ENCODE measurements at places on chromosomes 11 and 22.

GRCh38 chr11:71433648-71434450 is 14.3 kb downstream of the DHCR7 start:
- DNase-seq = no peak

DNA sequence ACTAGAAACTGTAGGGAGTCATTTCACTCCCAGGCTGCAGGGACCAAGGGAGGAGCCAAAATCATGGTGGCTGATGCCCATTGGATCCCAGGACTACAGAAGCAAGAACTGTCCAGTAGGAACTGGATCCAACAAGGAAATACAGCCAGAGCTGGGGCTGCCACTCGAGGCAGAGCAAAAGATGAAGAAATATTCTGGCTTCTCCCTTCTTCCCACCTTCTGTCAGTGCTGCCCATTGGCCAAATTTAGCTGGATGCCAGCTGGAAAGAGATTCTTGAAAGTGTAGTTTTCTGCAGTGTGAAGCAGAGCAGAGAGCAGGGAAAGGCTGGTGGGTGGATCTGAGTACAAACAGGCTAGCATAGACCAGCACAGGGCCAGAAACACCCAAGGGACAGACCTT is 45.6 kb downstream of the COMMD9 start:
- DNase-seq = no peak

- no peak for DNase-seq
Measured at GRCh38 chr11:45794169-45794568, 10.8 kb upstream of the SLC35C1 start.

DNA sequence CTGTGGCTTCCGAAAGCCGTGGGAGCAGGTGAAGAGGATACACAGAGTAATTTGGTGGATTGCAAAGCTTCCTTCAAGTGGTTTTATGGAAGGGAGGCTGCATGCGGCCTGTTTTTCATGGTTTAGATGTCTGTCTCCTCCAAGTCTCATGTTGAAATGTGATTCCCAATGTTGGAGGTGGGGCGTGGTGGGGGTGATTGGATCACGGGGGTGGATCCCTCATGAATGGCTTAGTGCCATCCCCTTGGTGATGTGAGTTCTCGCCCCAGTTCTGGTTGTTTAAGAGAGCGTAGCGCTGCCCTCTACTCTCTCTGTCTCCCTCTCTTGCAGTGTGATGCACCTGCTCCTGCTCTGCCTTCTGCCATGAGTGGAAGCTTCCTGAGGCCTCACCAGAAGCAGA is 247.8 kb upstream of the B3GAT1 start:
- peak; percentile 7 for DNase-seq

- DNase-seq = peak; percentile 7
Measured at GRCh38 chr22:39214383-39215069, 30.3 kb downstream of the PDGFB start.

DNA sequence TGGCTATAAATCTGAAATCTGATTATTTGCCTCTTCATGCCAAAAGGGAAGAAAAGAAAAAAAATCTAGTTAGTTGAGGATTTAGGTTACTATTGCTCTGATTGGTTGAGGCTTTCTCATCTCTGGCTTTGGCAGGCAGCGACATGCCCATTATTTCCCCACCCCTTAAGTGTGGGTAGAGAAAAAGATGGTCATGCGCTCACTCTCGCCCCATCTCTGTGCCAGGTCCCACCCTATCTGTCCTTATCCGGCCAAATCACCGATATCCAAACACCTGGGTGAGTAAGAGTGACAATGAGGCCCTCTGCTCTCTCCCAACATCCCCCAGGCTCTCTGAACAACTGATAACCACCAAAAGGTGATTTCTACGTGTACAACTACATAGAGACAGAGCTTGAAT is 31.2 kb upstream of the SNX19 start:
- no peak for DNase-seq

DNA sequence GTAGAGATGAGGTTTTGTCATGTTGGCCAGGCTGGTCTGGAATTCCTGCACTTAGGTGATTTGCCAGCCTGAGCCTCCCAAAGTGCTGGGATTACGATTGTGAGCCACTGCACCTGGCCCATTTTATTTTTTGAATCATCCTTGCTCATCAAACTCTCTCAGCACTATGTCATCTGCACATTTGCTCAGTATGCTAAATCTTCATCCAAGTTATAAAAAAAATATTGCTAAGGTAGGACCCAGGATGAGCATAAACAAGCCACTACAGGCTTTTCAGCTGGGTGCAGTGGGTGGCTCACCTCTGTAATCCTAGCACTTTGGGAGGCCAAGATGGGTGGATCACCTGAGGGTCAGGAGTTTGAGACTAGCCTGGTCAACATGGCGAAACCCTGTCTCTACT is 510.1 kb upstream of the LARGE1 start:
- no peak for DNase-seq

- peak; percentile 44 for DNase-seq
Measured at GRCh38 chr22:41687901-41688364, 734 bp downstream of the SNU13 start.

GRCh38 chr11:75578977-75579376 is 16.9 kb downstream of the SERPINH1 start:
- no peak for DNase-seq

Data from stimulated activated CD8-positive, alpha-beta memory T cell treated with anti-CD3 and anti-CD28 coated beads, Interleukin-4, amount 100 ng/mL, for 48 hours (primary cell).